ENCODE measurements at places on chromosomes 2 and 18. TPM values are rescaled to one million over a fixed set of nuclear protein-coding genes. Genes with fewer than 3 reads are reported as not detected.

- H3K27me3 ChIP-seq, result peaks cover 17% of the 10 kb centered on the region
- peak; percentile 37 for DNase-seq
- peaks cover 17% of the 10 kb centered on the region for H3K4me1 ChIP-seq
- H3K4me3 ChIP-seq, result no peak overlapping the region
Measured at GRCh38 chr2:200703127-200703925, 108.4 kb upstream of the BZW1 start.

- peaks cover 22% of the 10 kb centered on the region for H3K36me3 ChIP-seq
- H3K4me3 ChIP-seq, result peak overlapping the region; percentile 92
- peak overlapping the region; percentile 95 for H3K27ac ChIP-seq
- DNase-seq, result no peak
- H3K27me3 ChIP-seq, result no peaks in the 10 kb centered on the region
Measured at GRCh38 chr2:26345283-26345544, 729 bp upstream of the SELENOI start.

- DNase-seq, result no peak
- no peaks in the 10 kb centered on the region for H3K27me3 ChIP-seq
- H3K4me3 ChIP-seq, result no peak overlapping the region
- H3K36me3 ChIP-seq, result no peaks in the 10 kb centered on the region
- no peaks in the 10 kb centered on the region for H3K4me1 ChIP-seq
Measured at GRCh38 chr18:55136258-55136657, 177.0 kb upstream of the CCDC68 start.

DNA sequence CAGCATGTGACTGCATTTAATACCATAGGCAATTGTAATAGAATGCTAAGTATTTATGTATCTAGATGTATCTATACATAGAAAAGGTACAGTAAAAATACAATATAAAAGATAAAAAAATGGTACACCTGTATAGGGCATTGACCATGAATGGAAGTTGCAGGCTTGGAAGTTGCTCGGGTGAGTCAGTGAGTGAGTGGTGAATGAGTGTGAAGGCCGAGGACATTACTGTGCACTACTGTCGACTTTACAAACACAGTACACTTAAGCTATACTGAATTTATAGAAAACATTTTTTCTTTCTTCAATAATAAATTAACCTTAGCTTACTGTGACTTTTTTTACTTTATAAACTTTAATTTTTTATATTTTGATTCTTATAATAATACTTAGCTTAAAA lies 8.9 kb downstream of the DIS3L2 start:
- DNase-seq, result no peak
- H3K4me3 ChIP-seq, result no peak overlapping the region
- peaks cover 16% of the 10 kb centered on the region for H3K36me3 ChIP-seq
- H3K27ac ChIP-seq, result no peak overlapping the region
- H3K27me3 ChIP-seq, result no peaks in the 10 kb centered on the region

- no peak for DNase-seq
- H3K27me3 ChIP-seq, result peaks cover 5% of the 10 kb centered on the region
- H3K4me3 ChIP-seq, result no peak overlapping the region
- peaks cover 3% of the 10 kb centered on the region for H3K36me3 ChIP-seq
Measured at GRCh38 chr2:46441838-46442712, 37.3 kb upstream of the TMEM247 start.

DNA sequence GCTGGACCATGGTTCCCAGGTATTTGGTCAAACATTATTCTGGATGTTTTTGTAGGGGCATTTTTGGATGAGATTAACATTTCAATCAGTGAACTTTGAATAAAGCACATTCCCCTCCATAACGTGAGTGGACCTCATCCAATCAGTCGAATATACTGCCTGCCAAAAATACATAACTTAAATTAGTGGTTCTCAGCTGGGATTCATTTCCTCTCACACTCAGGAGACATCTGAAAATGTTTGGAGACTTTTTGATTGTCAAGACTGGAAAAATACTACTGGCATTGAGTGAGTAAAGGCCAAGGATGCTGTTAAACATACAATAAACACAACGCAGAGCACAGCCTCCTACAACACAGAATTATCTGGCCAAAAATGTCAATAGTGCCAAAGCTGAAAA lies 198.2 kb downstream of the MYO1B start:
- H3K27me3 ChIP-seq, result peaks cover 6% of the 10 kb centered on the region
- no peak overlapping the region for H3K4me3 ChIP-seq
- no peak for DNase-seq
- no peak overlapping the region for H3K27ac ChIP-seq

DNA sequence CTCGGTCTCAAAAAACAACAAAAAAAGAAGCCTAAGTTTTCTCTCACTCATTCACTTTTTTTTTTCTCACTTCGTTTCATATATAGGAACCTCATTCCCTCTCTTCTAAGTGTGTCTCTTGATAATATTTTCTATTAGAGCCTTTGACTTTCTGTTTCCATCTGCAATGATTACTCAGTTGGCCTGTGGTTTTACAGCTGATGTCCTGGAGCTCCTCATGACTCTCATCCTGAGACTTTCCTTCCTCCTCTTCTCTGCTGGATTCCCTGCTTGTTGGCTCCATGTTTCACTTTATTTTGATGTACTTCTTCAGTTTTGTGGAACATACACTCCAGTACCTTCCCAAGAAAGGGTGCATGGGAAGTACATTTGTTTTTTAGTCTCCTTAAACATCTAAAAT lies 154.2 kb upstream of the GATA6 start:
- no peak for DNase-seq
- no peaks in the 10 kb centered on the region for H3K36me3 ChIP-seq
- H3K4me1 ChIP-seq, result no peaks in the 10 kb centered on the region
- no peak overlapping the region for H3K27ac ChIP-seq
- H3K27me3 ChIP-seq, result no peaks in the 10 kb centered on the region

DNA sequence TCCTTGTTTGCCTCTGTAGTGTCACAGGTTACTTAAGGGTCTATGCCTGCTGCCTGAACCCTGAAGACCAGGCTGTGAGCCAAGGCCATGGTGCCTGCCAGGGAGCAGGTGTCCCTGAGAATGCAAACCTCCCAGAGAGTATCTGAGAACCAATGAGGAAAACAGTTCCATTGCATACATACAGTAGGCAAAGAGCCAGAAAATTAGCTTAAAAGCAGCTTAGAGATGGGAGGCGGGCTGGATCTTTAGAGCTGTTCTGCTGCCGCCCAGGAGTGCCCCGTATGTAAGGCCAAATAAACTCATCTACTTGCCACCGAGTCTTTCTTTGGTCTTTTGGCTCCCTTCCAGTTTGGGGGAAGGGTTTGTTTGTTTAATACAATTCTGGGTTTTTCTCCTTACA lies 327.9 kb downstream of the CLIP4 start:
- H3K27me3 ChIP-seq, result no peaks in the 10 kb centered on the region
- H3K4me1 ChIP-seq, result no peaks in the 10 kb centered on the region
- no peak overlapping the region for H3K27ac ChIP-seq
- no peak overlapping the region for H3K4me3 ChIP-seq

GRCh38 chr2:156585457-156585856 lies 149.3 kb downstream of the GPD2 start:
- no peak overlapping the region for H3K27ac ChIP-seq
- H3K4me1 ChIP-seq, result peaks cover 11% of the 10 kb centered on the region
- peaks cover 3% of the 10 kb centered on the region for H3K36me3 ChIP-seq
- no peak overlapping the region for H3K4me3 ChIP-seq
- DNase-seq, result no peak
- no peaks in the 10 kb centered on the region for H3K27me3 ChIP-seq

- H3K27me3 ChIP-seq, result no peaks in the 10 kb centered on the region
- H3K36me3 ChIP-seq, result peaks cover 3% of the 10 kb centered on the region
- no peak overlapping the region for H3K4me3 ChIP-seq
- H3K4me1 ChIP-seq, result no peaks in the 10 kb centered on the region
- DNase-seq, result no peak
- no peak overlapping the region for H3K27ac ChIP-seq
Measured at GRCh38 chr2:45382744-45383143, 228.3 kb downstream of the SRBD1 start.

DNA sequence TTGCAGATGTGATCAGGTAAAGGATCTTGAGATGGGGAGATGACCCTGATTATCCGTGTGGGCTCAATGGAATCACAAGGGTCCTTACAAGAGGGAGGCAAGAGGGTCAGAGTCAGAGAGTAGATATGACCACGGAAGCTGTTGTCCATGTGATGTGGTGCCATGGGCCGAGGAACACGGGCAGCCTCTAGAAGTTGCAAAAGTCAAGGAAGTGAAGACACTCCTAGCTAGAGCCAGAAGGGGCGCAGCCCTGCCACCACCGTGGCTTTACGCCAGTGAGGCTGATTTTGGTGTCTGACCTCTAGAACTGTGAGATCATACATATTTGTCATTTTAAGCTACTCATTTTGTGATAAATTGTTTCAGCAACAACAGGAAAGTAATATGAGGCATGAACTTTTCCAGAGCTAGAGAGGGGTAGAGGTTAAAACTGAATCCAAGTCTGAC lies 114.4 kb downstream of the CAPN13 start:
- H3K27me3 ChIP-seq, result peaks cover 2% of the 10 kb centered on the region
- DNase-seq, result no peak
- no peaks in the 10 kb centered on the region for H3K4me1 ChIP-seq
- no peak overlapping the region for H3K27ac ChIP-seq
- no peak overlapping the region for H3K4me3 ChIP-seq

DNA sequence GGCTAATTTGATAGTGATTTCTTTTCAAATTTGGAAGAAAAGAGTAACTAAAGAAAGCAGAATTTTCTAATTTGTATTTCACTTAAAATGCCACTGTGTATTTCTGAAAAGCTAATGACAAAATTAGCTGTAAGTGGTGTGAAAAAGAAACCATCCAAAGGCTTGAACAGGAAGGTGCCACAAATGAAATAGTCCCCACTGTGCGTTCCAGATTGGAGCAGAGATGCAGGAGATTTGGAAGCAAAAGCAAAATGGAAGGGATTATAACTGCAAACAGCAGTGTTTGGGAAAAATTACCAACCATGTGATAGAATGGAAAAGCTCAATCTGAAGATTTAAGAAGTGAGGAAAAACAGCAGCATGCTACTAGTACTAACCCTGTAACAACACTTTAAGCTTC lies 498.7 kb downstream of the SUCLG1 start:
- H3K27ac ChIP-seq, result no peak overlapping the region
- DNase-seq, result no peak
- no peaks in the 10 kb centered on the region for H3K27me3 ChIP-seq
- no peaks in the 10 kb centered on the region for H3K36me3 ChIP-seq

DNA sequence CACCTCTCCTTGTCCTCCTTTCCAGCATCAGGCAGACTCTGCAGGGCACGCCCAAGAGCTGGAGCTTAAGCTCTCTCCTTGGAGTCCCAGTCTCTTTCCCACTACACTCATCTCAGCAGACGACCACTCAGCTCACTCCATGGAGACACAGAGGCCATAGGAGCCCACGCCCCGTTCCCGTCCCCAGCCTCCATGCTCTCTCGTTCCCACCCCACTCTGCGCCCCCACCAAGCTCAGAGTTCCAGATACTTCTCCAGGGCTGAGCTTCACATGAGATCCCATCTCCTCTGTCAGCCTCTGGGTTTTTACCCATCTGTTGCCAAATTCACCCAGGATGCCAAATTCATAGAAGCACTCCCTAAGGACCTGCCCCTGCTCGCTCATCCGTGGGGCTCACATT lies 87.3 kb downstream of the MALT1 start:
- no peak overlapping the region for H3K27ac ChIP-seq
- H3K27me3 ChIP-seq, result peaks cover 7% of the 10 kb centered on the region
- peaks cover 71% of the 10 kb centered on the region for H3K4me1 ChIP-seq
- H3K4me3 ChIP-seq, result no peak overlapping the region
- no peak for DNase-seq
- H3K36me3 ChIP-seq, result peaks cover 7% of the 10 kb centered on the region

- H3K27me3 ChIP-seq, result no peaks in the 10 kb centered on the region
- H3K36me3 ChIP-seq, result no peaks in the 10 kb centered on the region
- H3K4me3 ChIP-seq, result no peak overlapping the region
- H3K4me1 ChIP-seq, result no peaks in the 10 kb centered on the region
- H3K27ac ChIP-seq, result no peak overlapping the region
Measured at GRCh38 chr2:213787869-213788268, 503.6 kb downstream of the SPAG16 start.

- H3K27ac ChIP-seq, result no peak overlapping the region
- no peaks in the 10 kb centered on the region for H3K36me3 ChIP-seq
- no peaks in the 10 kb centered on the region for H3K4me1 ChIP-seq
Measured at GRCh38 chr18:3704556-3705344, 254.8 kb downstream of the TGIF1 start.

- peak overlapping the region; percentile 73 for H3K27ac ChIP-seq
- peak; percentile 41 for DNase-seq
- H3K4me3 ChIP-seq, result no peak overlapping the region
- no peaks in the 10 kb centered on the region for H3K27me3 ChIP-seq
- H3K36me3 ChIP-seq, result peaks cover 6% of the 10 kb centered on the region
Measured at GRCh38 chr2:25566694-25567093, 106.7 kb downstream of the DTNB start.

DNA sequence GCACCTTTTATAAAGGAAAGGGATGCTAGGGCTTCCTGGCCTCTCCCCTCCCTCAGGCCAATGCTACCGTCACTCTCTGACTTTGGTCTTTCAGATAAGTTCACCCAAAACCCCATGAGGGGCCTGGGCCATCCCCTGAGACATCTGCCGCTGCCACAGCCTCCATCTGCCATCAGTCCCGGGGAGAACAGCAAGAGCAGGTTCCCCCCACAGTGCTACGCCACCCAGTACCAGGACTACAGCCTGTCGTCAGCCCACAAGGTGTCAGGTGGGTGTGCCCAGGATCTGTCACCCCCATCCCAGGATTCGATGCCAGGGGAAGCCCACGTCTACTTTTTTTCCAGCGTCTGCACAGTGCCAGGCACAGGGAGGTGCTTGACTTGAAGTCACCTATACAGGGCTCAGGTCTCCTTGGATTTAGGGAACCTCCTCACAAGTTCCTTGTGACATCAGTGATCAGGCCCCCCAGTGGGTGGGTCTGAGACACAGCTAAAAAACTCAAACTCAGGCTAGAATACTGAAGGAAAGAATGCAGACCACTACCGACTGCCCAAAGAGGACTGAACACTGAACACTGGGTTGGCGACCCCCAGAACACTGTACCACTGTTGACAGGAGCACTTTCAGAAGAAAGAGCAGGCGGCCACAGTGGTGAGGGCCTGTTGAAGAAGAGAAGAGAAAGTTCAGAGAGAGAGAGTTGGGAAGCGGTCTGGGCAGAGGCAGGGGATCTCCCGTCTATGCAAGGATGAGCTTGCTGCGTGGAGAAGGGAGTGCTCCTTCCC lies 85.3 kb downstream of the EPAS1 start:
- no peaks in the 10 kb centered on the region for H3K36me3 ChIP-seq
- peaks cover 9% of the 10 kb centered on the region for H3K4me1 ChIP-seq
- no peak overlapping the region for H3K27ac ChIP-seq
- no peak overlapping the region for H3K4me3 ChIP-seq

- H3K27ac ChIP-seq, result no peak overlapping the region
- H3K4me1 ChIP-seq, result peaks cover 2% of the 10 kb centered on the region
Measured at GRCh38 chr2:241777170-241777685, 606 bp downstream of the GAL3ST2 start.

- H3K27me3 ChIP-seq, result peaks cover 23% of the 10 kb centered on the region
- H3K4me3 ChIP-seq, result no peak overlapping the region
- H3K4me1 ChIP-seq, result no peaks in the 10 kb centered on the region
- no peak overlapping the region for H3K27ac ChIP-seq
Measured at GRCh38 chr2:39620067-39620466, 45.6 kb upstream of the TMEM178A start.

INPP4A gene
- total RNA-seq, result 157 TPM

STPG4 gene
- total RNA-seq, result 0.21 TPM

SPC25 gene
- 58.3 TPM for total RNA-seq

CAPN14 gene
- not detected for total RNA-seq

OTOF gene
- 17.2 TPM for total RNA-seq

ASB18 gene
- total RNA-seq, result not detected

CD8B gene
- 423 TPM for total RNA-seq

EHD3 gene
- total RNA-seq, result 0.05 TPM

MYO5B gene
- total RNA-seq, result not detected

SLC5A7 gene
- not detected for total RNA-seq

COLEC11 gene
- not detected for total RNA-seq

EGR4 gene
- total RNA-seq, result not detected

MBOAT2 gene
- 6.5 TPM for total RNA-seq

C2orf80 gene
- not detected for total RNA-seq

Data from activated CD8-positive, alpha-beta T cell treated with anti-CD3 and anti-CD28 coated beads, Interleukin-2, amount 10 ng/mL, durations not matched to agents 7 days and 5 days (primary cell).